ENCODE measurements at places on chromosomes 7 and 10. TPM values are rescaled to one million over a fixed set of nuclear protein-coding genes. Genes with fewer than 3 reads are reported as not detected.

KCNMA1 gene
- 6.5 TPM for total RNA-seq

MYOZ1 gene
- total RNA-seq: not detected

PRKCQ gene
- 4.8 TPM for total RNA-seq

GALNT17 gene
- not detected for total RNA-seq

ARMH3 gene
- total RNA-seq: 17.8 TPM

NRP1 gene
- 15.0 TPM for total RNA-seq

FKBP6 gene
- not detected for total RNA-seq

GRID2IP gene
- total RNA-seq: 0.14 TPM

IL6 gene
- total RNA-seq: 3.1 TPM

SPDYE16 gene
- not detected for total RNA-seq

ZFYVE27 gene
- total RNA-seq: 17.4 TPM

PLPP4 gene
- total RNA-seq: 0.34 TPM

TFPI2 gene
- total RNA-seq: 1.7 TPM

FAM25C gene
- 13.7 TPM for total RNA-seq

CTNNA3 gene
- total RNA-seq: under 0.01 TPM

CDK14 gene
- 3.1 TPM for total RNA-seq

ZNF786 gene
- total RNA-seq: 6.5 TPM

LEP gene
- total RNA-seq: 0.28 TPM

TBX20 gene
- total RNA-seq: under 0.01 TPM

TLX1 gene
- not detected for total RNA-seq

MPP7 gene
- 13.7 TPM for total RNA-seq

DPCD gene
- 11.6 TPM for total RNA-seq

SUN3 gene
- total RNA-seq: 1.4 TPM

AKR1D1 gene
- not detected for total RNA-seq

PIP gene
- total RNA-seq: not detected

GOLGA7B gene
- 0.21 TPM for total RNA-seq

GSTO2 gene
- 6.5 TPM for total RNA-seq

ZNF33A gene
- 30.0 TPM for total RNA-seq

OR6B1 gene
- total RNA-seq: not detected

CRYGN gene
- 0.14 TPM for total RNA-seq

TDRD1 gene
- total RNA-seq: not detected

AKR1C4 gene
- total RNA-seq: not detected

KNDC1 gene
- 0.07 TPM for total RNA-seq

SPDYE6 gene
- not detected for total RNA-seq

SRRM3 gene
- 2.1 TPM for total RNA-seq

LRRD1 gene
- under 0.01 TPM for total RNA-seq

PRKAR2B gene
- not detected for total RNA-seq

HOGA1 gene
- total RNA-seq: 0.34 TPM

XRCC2 gene
- total RNA-seq: 0.28 TPM

TMEM72 gene
- total RNA-seq: not detected

MYO3A gene
- not detected for total RNA-seq

NPSR1 gene
- total RNA-seq: not detected

ABCA13 gene
- total RNA-seq: 4.9 TPM

LIPK gene
- 0.21 TPM for total RNA-seq

ANKRD61 gene
- 0.21 TPM for total RNA-seq

All from nasal cavity respiratory epithelium epithelial cell of viscerocranial mucosa (primary cell).